Kidney (tissue), 22 donors: ENCODE measurements at places on chromosomes 12 and 14. TPM values are rescaled to one million over a fixed set of nuclear protein-coding genes. Genes with fewer than 3 reads are reported as not detected.

Gene CCDC197
- total RNA-seq = not detected

Gene ACVRL1
- 88.4 TPM for total RNA-seq

Gene SIX6
- total RNA-seq = not detected

Gene SPIC
- 0.44 TPM for total RNA-seq

DNA sequence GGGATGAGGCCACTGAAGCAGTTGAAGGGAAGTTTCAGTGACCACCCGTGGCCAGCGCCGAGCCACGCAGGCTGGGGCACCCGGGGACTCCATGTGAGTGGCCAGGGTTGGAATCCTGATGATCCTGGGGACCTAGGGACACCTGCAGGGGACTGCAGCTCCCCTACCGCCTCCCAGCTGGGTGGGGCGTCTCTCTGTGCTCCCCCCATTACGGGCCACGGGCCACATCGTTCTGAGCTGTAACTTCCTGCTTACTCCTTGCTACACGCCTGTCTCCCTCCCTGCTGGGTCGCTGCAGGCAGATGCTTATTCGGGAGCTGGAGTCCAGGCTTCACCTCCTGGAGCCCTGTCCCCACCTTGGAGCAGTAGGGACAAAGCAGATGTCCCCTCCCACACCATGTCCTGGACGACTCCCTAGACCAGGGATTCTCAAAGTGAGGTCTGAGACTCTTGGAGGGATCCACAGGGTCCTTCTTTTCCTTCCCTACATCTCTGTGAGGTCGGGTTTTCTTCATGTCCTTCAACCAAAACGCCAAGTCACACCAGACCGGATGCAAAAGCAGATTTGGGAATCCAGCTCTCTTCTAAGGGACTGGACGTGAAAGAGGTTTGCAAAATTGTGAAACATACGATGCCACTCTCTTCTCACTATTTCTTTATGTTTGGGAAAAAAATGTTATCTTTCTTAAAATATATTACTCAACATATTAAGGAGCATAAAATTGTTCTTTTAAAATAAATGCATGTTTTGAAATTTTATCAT is 85.9 kb upstream of the NCOR2 start:
- no peak overlapping the region for H3K27ac ChIP-seq
- no peaks in the 10 kb centered on the region for H3K36me3 ChIP-seq

- no peaks in the 10 kb centered on the region for H3K4me1 ChIP-seq
- H3K27ac ChIP-seq = no peak overlapping the region
- no peak for DNase-seq
- H3K4me3 ChIP-seq = no peak overlapping the region
Measured at GRCh38 chr14:65915125-65915524, 502.6 kb downstream of the FUT8 start.

DNA sequence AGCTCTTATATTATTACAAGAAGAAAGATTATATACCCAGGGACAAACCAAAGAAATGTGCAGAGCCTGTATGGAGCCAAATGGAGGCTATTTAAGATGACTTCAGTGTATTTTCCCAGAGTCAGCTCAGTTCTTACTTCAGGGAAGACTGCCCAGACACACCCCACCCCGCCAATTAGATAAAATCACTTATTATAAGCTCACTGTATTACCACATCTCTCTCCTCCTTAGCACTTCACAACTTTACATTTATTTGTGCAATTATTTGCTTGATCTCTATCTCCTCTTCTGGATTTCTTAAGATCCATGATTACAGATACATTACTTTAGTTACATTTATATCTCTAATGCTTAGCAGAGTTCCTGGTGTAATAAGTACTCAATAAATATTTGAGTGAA is 24.7 kb upstream of the WDR89 start:
- H3K27ac ChIP-seq = no peak overlapping the region
- H3K27me3 ChIP-seq = no peaks in the 10 kb centered on the region
- H3K4me3 ChIP-seq = no peak overlapping the region
- H3K36me3 ChIP-seq = no peaks in the 10 kb centered on the region
- DNase-seq = no peak
- peaks cover 3% of the 10 kb centered on the region for H3K4me1 ChIP-seq

DNA sequence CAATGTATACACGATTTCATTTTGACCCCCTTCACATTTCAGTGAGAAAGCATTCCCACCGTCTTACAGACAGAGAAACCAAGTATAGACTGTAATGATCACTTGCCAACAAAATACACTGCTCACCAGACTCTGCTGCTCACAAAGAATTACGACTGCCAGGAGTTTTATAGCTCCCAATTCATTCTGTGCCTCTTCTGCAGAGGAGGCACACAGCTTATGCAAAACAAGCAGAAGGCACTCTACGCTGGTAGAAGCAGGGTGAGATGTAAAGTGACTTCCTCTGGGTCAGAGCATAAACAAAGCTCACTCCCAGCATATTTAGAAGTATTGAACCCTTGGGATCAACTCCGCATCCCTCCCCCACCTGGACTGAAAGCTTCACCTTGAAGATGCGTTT is 14.6 kb downstream of the SPTB start:
- no peak overlapping the region for H3K27ac ChIP-seq
- no peaks in the 10 kb centered on the region for H3K27me3 ChIP-seq
- no peaks in the 10 kb centered on the region for H3K36me3 ChIP-seq
- DNase-seq = no peak

DNA sequence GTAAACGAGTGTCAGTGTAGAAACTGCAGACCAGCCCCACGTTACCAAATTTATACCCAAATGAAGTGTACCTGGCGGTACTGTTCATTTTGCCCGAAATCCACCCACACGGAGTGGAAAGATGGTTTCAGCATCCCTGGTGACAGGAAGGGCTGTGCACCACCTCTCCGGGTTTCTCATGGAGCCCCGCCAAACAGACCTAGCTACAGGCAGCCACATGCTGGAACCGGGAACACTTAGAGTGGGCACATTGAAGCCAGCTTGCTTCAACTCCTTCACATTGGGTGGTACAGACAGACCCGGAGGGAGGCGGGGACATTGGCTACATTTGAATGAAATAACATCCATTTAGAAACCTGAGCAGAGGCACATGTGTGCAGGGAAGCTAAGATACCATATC is 84.4 kb downstream of the PPP2R5C start:
- no peak overlapping the region for H3K27ac ChIP-seq
- H3K36me3 ChIP-seq = no peaks in the 10 kb centered on the region
- no peaks in the 10 kb centered on the region for H3K27me3 ChIP-seq
- H3K4me3 ChIP-seq = no peak overlapping the region
- H3K4me1 ChIP-seq = no peaks in the 10 kb centered on the region

GRCh38 chr12:26941215-26941594 is 2.9 kb downstream of the FGFR1OP2 start:
- DNase-seq = no peak
- H3K36me3 ChIP-seq = no peaks in the 10 kb centered on the region
- no peak overlapping the region for H3K27ac ChIP-seq
- peaks cover 13% of the 10 kb centered on the region for H3K4me1 ChIP-seq
- no peaks in the 10 kb centered on the region for H3K27me3 ChIP-seq
- H3K4me3 ChIP-seq = no peak overlapping the region

- no peak for DNase-seq
- H3K27me3 ChIP-seq = peaks cover 41% of the 10 kb centered on the region
- no peaks in the 10 kb centered on the region for H3K36me3 ChIP-seq
- H3K4me1 ChIP-seq = peaks cover 4% of the 10 kb centered on the region
Measured at GRCh38 chr12:49093792-49094159, 825 bp downstream of the DHH start.

- no peak for DNase-seq
- no peaks in the 10 kb centered on the region for H3K27me3 ChIP-seq
- H3K27ac ChIP-seq = no peak overlapping the region
- H3K4me1 ChIP-seq = no peaks in the 10 kb centered on the region
- H3K4me3 ChIP-seq = no peak overlapping the region
Measured at GRCh38 chr14:71311061-71311460, 403.8 kb downstream of the PCNX1 start.

GRCh38 chr12:125387206-125387605 is 322.0 kb downstream of the AACS start:
- H3K27ac ChIP-seq = no peak overlapping the region
- no peaks in the 10 kb centered on the region for H3K4me1 ChIP-seq
- no peaks in the 10 kb centered on the region for H3K27me3 ChIP-seq
- no peaks in the 10 kb centered on the region for H3K36me3 ChIP-seq
- DNase-seq = no peak
- H3K4me3 ChIP-seq = no peak overlapping the region

- no peak overlapping the region for H3K4me3 ChIP-seq
- no peak overlapping the region for H3K27ac ChIP-seq
- H3K4me1 ChIP-seq = peaks cover 3% of the 10 kb centered on the region
- no peak for DNase-seq
- no peaks in the 10 kb centered on the region for H3K27me3 ChIP-seq
- H3K36me3 ChIP-seq = no peaks in the 10 kb centered on the region
Measured at GRCh38 chr14:96512602-96513397, 10.6 kb downstream of the PAPOLA start.
